H4 (cell line): ENCODE measurements at places on chromosomes 1 and 21. TPM values are rescaled to one million over a fixed set of nuclear protein-coding genes. Genes with fewer than 3 reads are reported as not detected.

Gene LAMC2
- total RNA-seq: 0.10 TPM in 1 of 2 replicates, not detected in the other

Gene SIM2
- 1.6 and 2.3 TPM in 2 replicates for total RNA-seq

Gene ITGB2
- 0.91 and 1.9 TPM in 2 replicates for total RNA-seq

Gene AMY1A
- total RNA-seq: not detected in 2 replicates

Gene APCS
- total RNA-seq: not detected in 2 replicates

Gene SLC2A5
- 0.47 and 1.7 TPM in 2 replicates for total RNA-seq

Gene CD5L
- not detected in 2 replicates for total RNA-seq

Gene ANGPTL3
- total RNA-seq: not detected in 2 replicates

Gene MCOLN2
- total RNA-seq: 2.3 and 2.6 TPM in 2 replicates
